ENCODE measurements at places on chromosomes 12 and 14.

DNA sequence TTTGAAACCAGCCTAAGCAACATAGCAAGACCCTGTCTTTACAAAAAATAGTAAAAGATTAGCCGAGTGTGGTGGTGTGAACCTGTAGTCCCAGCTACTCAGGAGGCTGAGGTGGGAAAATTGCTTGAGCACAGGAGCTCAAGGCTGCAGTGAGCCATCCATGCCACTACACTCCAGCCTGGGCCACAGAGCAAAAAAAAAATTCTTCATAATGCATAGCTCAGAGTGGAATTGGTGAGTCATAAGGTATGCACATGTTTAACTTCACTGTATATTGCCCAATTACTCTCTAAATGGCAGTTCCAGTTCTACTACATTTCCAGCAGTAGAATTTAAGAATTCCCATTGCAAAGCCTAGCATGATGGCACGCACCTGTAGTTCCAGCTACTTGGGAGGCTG, 26.8 kb upstream of the CLIP1 start:
- DNase-seq: no peak

DNA sequence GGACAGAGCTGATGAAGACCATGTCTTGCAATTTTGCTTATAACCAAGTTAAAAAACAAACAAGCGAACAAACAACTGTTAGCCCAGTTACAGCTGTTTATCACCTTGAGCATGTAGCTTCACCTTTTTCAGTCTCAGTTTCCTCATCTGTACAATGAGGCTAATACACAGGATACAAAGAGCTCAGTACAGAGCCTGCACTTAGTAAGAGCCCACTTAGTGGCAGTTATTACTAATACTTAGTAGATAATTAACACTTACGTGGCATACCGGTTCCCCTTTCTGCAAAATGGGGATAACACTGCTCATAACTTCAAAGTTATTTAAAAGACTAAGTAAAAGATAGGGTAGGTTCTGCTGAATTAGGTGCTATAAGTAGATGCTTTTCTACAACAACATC, 228.0 kb downstream of the MON2 start:
- DNase-seq: no peak

GRCh38 chr12:110619534-110619953, 5.6 kb downstream of the TCTN1 start:
- DNase-seq: no peak

- no peak for DNase-seq
Observed at GRCh38 chr12:51949342-51950030, 2.0 kb upstream of the ACVR1B start.

DNA sequence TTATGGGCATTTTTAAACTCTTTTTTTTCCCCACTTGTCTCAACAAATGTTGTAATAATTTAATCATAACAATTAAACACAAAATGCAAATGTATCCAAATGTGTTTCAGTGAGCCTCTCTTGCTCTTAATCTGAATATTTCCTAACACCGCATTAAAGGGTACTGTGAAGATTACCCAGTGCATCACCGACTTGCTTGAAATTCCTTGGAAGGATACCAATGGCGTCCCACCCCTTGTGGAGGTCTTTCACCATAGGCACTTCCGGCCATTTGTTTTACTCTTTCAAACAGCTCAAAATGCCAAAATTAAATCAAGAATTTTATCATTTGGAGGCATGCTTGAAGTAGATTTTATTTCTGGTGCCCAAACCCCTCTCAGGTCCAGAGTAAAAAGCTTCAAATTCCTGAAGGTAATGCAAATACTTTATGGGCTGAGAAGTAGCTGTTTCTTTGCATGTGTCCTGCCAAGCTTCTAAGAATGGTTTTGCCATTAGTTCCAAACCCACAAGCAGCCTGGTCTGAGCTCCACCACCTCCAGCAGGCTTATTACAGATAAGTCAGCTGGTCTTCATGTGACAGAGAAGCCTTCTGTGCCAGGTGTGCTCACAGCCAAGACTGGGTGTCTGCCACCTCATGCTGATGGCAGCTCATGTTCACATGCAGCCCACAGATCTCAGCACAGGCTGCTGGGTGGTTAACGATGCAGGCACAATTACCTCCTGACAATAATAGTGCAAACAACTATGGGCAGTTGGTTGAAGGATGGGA, 16.4 kb upstream of the NUDT4 start:
- no peak for DNase-seq

GRCh38 chr12:133225527-133225926, 10.2 kb downstream of the ANHX start:
- no peak for DNase-seq

DNA sequence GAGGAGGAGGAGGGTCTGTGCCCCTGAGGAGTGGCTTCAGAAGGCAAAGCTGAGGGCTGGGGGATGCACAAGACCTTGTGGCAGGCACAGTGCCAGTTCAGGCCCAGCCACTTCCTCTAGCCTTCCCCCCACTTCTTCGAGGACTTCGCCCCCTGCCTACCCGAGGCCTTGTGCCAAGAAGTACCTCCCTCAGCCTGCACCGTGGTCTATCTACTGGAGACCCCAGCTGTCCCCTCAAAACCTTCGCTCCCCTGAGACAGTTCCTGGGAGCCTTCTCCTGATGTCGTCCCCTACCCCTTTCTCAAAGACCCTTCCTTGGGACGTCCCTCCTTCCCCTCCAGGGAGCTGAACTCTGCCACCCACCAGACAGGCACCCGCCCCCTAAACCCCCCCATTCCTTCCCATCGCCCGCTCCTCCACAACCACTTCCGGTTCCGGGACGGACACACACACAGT, 604 bp downstream of the ZNF384 start:
- DNase-seq: peak; percentile 26

GRCh38 chr14:100104523-100105300, 39.5 kb downstream of the EVL start:
- no peak for DNase-seq

- no peak for DNase-seq
Observed at GRCh38 chr14:35303149-35303935, 11.2 kb downstream of the PSMA6 start.

DNA sequence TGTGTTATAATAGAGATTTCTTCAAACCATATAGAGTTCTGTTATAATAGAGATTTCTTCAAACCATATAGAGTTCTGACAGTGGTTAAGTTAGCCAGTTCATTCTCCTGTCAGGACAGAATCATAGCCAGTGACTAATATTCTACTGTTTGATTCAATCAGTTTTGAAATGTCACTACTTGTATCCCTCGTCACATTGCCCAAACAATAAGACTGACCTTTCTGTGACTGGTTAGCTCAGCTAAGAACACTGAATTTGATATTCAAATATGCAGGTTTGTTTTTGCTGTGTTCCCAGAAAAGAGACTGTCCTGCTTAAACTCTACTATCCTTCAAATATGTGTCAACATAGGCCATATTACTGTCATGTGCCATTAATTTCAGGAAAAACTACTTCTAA, 74.4 kb downstream of the ALG10B start:
- no peak for DNase-seq

- no peak for DNase-seq
Observed at GRCh38 chr14:53531156-53531555, 378.0 kb upstream of the DDHD1 start.

- no peak for DNase-seq
Observed at GRCh38 chr12:91866566-91866965, 279.1 kb downstream of the BTG1 start.

- no peak for DNase-seq
Observed at GRCh38 chr14:21509432-21510143, 1.6 kb downstream of the METTL3 start.

GRCh38 chr12:20451761-20452160, 83.4 kb downstream of the PDE3A start:
- DNase-seq: no peak

- DNase-seq: no peak
Observed at GRCh38 chr14:51592836-51593235, 58.9 kb upstream of the FRMD6 start.

Measured in T-helper 9 cell (primary cell).